ENCODE measurements at places on chromosomes 6 and 20.

GRCh38 chr6:43178150-43178549, 3.8 kb upstream of the CUL9 start:
- no peak for DNase-seq

- no peak for DNase-seq
Measured at GRCh38 chr6:157298216-157298724, 25.0 kb downstream of the TMEM242 start.

DNA sequence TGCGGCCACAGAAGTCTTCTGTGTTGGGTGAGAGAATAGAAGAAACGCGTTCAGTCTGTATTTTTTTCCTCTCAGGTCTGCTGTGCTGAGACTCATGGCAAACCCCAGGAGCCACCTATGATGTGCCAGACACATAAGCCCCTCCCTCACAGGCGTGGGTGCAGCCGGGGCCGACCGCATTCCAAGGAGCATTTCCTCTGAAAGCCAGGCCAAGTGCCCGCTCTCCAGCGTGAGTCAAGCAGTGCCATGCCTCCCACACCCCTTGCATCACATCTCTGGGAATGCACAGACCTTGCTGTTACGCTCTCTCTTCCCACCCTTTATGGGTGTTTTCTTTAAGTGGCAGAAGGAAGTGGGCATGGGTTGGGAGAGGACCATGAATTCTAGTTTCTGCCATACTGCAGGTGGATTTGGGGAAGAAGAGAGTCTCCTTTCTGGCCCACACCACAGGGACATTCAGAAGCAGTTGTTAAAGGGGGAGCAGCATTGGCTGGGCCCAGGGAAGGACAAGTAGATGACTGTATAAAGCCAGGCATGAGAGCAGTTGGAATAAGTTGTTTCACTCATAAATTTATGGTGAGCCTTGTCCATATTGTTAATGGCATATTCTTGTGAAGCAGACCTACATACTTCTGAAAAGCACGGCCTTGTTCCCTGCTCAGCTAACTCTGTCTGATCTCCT, 37.1 kb upstream of the TFAP2A start:
- peak; percentile 18 for DNase-seq

DNA sequence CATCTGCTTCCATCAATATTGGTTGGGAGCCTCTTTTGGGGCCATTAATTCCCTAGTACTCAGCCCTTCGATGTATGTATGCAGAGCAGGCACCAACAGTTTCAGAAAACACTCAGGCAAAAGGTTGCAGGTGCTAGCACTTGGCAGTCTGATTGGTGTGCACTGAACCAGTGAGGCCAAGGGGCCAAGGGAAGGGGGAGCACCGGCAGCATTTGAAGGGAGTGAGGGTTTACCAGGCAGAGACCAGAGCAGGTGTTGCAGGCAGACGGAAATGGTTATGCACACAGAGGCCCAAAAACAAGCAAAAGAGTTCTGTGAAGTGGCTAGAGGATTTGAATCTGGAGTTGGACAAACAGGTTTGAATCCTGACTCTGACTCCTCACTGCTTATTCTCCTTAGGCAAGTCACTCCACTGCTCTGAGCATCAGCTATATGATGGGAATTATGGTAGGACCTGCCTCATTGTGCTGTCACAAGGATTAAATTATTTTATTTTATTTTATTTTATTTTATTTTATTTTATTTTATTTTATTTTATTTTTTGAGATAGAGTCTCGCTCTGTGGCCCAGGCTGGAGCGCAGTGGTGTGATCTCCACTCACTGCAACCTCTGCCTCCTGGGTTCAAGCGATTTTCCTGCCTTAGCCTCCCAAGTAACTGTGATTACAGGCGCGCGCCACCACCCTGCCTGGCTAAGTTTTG, 58.1 kb upstream of the SHLD1 start:
- DNase-seq = no peak

Measured in left forelimb (tissue), 1 donor.